Caudate nucleus (tissue), 63 donors: ENCODE measurements at places on chromosomes 1 and 21.

- no peak for DNase-seq
Measured at GRCh38 chr1:155083052-155083541, 4.5 kb downstream of the EFNA3 start.

- no peak for DNase-seq
Measured at GRCh38 chr1:225541383-225541782, 111.5 kb downstream of the ENAH start.

DNA sequence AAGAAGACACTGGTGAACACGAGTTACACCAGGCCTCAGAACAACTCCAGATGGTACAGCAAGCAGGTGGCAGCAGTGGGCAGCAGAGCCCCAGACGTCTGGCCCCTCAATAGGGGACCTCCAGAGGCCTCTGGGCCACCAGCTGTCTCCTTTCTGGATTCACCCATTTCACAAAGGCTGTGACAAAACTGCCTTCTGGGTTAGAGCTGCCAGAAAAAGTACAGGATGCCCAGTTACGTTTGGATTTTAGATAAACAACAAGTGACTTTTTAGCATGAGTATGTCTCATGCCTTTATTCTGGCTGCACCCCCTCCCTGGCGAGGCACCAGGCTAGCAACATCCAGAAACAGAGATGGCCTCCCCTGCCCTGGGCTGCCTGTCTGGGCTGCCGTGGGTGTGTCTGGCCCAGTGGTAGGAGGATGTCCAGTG lies 30.1 kb downstream of the ITPKB start:
- no peak for DNase-seq

DNA sequence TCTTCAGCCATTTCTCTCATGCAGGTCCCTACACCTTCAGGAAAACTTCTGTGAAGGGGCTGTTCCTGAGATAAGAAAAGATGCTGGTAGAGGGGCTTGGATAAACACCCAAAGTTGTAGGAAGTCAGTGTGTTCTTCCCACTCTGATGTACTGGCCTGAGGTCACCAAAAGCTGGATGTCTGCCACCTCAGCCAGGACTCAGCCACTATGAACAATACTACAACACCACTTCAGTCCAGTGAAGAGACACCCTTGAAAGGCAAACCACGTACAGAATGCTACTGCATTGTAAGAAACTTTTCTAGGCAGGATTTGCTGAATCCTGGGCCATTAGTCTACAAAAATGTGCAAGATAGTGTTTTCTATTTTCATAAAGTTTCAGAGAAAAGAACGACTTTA lies 2.4 kb downstream of the PTPN14 start:
- peak; percentile 29 for DNase-seq

DNA sequence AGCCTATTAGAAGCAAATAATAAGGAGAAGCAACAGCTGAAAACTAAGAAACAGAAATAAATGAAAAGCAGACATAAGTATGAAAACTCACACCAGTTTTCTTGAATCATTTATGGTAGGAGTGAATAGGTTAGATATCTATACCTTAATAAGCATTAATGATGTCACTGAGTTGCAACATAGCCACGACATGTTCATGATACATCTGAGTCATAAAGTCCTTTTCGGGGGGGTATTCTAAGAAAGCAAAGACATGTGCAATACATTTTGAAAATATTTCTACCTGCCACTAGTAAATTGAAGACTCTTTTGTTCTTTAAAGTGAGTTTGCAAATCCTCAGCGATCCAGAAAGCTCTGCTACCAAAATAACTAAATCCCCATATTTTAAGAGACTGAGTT lies 7.2 kb downstream of the CD34 start:
- no peak for DNase-seq

GRCh38 chr1:207401578-207401977 lies 52.5 kb upstream of the CR2 start:
- DNase-seq, result no peak

DNA sequence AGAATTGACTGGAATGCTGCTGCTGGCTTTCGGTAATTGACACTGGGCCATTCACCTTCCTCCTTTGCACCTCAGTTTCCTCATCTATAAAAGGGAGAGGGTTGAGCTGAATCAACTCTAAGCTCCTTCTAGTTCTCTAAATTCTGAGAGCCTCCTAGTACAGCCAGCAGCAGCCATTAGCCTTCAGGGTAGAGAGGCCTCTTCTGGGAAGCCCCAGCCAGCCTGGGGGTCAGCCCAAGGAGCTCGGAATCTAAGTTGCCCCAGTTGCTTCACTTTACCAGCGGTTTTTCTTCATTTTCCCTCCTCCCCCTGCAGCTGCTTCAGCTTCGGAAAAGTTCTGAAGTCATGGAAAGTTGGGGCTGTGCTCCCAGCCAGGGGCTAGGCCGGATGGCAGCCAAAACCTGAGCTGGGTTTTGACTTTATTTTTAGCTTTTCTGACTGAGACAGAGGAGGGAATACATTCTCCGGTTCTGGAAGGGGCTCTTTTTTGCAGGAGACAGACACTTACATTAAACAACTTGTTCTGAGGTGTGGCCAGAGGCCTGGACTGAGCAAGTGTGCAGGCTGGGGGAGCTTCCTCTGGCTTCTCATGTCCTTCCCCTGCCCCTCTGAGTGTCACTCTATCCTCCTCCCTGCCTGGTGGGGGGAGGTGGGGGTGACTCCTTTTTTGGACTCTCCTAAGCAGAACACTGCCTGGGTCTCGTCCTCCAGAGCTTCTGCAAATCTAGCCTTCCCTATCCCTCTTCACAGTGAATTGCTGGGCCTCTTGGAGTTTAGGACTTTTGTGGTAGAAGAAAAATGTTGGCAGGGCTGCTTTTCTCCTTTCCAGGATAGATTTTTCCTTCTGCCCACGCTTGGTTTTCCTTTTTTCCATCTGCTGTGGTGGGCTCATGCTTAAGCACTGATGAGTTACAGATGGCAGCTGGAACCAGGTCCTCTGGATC lies 14.4 kb downstream of the LMNA start:
- DNase-seq, result no peak

DNA sequence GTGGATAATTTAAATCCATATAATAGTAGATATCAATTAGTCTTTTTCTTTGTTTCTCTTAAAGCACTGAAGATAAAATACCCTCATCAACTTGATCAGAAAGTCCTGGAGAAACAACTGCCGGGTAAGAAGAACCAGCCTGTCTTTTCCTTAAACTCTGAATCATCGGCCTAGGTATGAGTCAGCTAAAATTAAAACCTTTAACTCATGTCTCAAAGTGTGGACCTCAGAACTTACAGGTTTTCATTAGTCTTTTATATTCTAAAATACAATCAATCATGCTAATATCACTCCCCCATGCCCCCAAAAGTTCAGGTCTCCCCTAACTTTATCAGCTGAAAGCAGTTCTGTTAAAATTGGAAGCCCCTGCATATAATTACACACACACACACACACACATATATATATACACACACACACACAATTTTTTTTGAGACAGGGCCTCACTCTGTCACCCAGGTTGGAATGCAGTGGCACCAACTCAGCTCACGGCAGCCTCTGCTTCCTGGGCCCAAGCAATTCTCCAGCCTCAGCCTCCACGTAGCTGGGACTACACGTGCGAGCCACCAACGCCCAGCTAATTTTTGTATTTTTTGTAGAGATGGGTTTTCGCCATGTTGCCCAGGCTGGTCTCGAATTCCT lies 61.3 kb downstream of the B3GALNT2 start:
- no peak for DNase-seq

DNA sequence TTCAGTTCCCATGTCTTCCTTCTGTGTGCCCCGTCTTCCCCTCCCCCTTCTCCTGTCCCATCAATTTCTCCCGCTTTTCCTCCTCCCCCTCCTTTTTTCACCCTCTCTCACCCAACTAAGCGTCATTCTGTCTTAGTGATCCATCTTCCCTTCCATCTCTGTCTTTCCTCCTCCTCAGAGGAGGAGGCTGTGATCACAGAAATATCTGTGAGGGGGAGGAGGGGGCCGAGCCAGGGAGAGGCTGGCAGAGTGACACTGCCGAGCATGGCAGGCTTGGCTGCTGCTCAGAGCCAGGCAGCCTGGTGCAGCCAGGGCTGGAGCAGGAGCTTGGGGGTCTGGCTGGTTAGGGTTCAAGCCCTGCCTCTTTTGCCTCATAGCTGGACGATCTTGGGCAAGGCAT lies 7.6 kb downstream of the HTR6 start:
- peak; percentile 46 for DNase-seq
